Left renal cortex interstitium (tissue), 4 donors: ENCODE measurements at places on chromosomes 12 and 14. TPM values are rescaled to one million over a fixed set of nuclear protein-coding genes. Genes with fewer than 3 reads are reported as not detected.

NANOG gene
- polyA plus RNA-seq = 0.23 TPM

ATP5MC2 gene
- 574 TPM for polyA plus RNA-seq

RFLNA gene
- 6.4 TPM for polyA plus RNA-seq

YLPM1 gene
- 109 TPM for polyA plus RNA-seq

NEDD8 gene
- 206 TPM for polyA plus RNA-seq

IKZF4 gene
- 26.8 TPM for polyA plus RNA-seq
